ENCODE measurements at places on chromosomes 13 and 19.

DNA sequence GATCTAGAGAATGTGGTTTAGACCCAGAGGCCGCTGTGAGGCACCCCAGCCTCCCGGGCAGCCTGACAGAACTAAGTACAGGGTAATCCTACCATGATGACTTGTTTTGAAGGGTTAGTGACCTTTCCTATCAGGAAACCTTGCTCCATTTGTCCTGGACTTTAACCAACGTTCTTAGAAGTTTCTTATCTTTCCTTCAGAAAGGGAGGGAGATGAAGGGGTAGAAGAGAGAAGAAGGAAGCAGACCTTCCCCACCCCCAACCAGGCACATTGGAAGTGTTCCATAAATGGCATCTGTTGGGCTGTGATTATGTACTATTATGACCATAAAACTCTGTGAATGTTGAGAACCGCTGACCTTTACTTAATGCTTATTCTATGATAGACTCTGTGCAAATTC lies 184.2 kb downstream of the OXGR1 start:
- no peak for DNase-seq

DNA sequence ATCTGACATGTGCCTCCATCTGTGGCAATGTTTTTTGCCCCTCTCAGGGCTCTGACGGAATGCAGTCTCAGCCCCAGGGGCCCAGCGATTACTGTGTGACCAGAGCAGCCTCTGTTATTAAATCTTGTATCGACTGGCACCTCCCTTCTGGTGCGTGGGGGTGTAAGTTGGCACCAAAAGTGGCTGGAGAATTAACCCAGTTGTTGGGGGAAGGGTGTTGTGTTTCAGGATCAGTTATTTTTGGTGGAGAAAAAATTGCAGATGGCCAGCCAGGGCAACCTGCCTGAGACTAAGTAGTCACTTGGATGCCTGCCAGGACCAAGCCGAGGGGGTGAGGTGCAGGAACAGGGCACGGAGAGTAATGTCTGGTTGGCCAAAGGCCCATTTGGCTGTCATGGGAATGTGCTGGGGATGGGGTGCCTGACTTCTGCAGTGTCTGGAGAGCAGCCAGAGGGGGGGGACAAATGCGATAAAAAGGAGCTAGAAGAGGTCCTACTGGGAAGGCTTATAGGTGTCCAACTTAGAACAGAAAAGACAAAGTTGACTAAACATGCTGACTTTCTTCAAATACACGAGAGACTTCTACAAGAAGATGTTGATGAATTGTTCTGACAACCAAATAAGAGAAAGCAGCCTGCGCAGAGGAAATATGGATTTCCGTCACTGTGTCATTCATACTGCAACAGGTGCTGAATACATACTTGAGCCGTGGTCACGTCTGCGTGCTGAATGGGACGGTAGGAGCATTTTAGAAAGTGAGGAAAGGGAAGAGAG lies 69.8 kb downstream of the SIAH3 start:
- DNase-seq, result no peak

DNA sequence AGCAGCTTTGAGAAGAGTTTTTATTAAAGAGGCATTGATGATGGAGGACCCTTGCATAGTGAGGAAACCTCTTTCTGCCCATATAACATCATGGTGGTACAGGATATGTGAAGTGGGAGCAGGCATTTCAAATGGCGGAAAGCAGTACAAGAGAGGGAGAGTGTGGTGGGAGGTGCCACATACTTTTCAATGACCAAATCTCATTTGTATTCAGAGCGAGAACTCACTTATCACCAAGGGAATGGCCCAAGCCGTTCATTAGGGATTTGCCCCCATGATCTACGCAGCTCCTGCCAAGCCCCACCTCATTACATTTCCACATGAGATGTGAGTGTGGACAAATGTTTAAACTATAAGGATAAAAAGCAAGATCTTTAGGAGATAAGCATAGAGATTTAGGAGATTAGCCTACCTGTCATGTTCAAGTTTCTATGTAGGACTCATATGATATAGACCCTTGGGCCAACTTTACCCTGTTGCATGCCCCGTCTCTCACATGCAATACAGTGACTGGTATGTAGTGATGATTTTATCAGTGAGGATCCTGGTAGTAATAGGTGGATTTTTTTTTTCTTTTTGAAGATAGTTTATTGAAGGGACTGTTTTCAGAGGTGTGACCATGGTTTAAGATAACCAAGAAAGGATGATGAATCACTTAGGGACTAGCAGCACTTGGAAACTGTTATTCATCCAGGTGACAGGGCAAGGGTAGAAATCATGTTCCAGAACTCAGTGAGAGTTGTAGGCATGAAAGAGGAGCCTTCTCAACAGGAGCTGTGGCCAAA lies 38.3 kb downstream of the DNAJC15 start:
- DNase-seq, result no peak

- DNase-seq, result no peak
These were observed 120.5 kb downstream of the SLC7A1 start for GRCh38 chr13:29474991-29475390.

DNA sequence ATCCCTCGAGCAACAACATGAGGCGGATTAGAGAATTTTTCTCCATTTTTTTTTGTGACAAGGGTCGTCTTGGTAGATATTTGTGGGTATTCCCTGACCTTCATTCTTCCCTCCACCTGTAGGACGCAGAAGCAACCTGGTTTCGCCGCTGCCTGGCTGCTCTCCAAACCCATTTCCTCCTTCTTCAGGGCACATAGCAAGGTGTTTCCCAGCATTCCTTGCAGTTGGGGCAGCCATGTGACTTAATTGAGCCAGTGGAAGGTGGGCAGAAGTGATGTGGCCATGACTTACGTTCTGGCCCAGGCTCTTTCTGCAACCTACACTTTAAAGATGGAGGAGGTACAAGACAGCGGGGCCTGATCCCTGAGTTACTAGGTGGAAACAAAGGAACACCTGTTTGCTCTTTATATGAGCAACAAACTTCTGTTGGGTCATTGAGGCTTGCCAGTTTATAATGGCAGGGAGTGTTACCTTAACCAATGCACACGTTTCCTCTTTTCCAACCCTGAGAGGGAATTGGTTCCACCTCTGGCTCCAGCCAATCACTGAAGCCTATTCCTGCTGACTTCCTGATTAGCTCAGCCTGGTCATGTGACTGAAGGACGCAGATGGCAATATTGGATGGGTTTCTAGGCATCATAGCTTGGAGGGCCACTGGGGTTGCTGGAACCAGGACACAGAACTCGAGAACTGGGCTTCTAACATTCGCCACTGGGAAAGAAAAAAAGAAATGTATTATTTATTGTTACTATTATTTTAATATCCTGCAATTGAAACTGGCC lies 30.8 kb upstream of the ZNRF4 start:
- DNase-seq, result no peak

DNA sequence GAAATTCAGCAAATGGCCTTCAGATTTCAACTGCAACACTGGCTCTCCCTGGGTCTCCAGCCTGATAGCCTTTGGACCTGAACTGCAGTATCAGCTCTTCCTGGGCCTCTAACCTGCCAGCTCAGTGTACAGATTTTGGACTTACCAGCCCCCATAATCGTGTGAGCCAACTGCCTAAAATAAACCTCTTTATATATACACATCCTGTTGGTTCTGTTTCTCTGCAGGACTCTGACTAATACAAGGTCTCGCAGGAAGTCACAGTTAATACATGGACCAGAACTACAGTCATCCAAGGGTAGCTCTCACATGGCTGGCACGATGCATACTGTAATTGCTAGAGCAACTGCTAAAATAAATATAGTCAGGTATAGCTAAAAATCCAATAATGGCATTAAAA lies 85.1 kb downstream of the KATNAL1 start:
- DNase-seq, result no peak

GRCh38 chr13:50631041-50631440 lies 212.5 kb downstream of the DLEU7 start:
- no peak for DNase-seq

DNA sequence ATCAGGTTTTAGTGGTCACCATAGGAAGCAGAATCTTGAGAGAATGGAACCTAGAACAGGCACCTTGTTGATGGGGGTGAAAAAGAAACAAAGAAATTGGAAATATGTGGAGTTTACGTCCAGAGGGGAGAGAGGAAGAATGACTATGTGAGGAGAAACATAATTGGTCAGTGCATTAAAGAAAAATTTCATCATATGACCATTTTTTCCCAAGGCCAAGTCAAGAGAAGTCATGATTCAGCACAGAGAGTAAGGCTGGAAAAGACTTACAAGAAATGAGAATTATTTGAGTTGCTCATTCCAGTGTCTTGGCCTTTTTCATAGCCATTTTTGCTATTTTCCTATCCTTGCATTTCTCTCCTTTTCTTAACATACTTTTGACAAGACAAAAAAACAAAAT lies 421.7 kb downstream of the EFNB2 start:
- no peak for DNase-seq

- DNase-seq, result no peak
These were observed 35.7 kb upstream of the RCBTB2 start for GRCh38 chr13:48568370-48569103.

DNA sequence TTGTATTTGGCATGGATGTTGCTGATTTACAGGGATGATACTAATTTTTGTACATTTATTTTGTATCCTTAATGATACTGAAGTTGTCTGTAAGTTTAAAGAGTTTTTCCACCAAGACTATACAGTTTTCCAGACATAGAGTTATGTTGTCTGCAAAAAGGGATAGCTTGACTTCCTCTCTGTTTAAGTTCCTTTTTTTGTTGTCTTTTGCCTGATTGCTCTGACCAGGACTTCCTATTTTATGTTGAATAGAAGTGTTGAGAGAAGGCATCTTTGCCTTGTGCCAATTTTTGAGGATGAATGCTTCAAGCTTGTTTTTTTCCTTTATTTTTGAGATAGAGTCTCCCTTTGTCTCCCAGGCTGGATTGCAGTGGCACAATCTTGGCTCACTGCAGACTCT lies 36.8 kb upstream of the ZNF681 start:
- DNase-seq, result no peak

Data from activated gamma-delta T cell (primary cell).